Hematopoietic multipotent progenitor cell treated with erythropoietin and hydrocortisone succinate and interleukin-3 and kit ligand, for 8 days (in vitro differentiated cells): ENCODE measurements at places on chromosomes 1 and 21.

DNA sequence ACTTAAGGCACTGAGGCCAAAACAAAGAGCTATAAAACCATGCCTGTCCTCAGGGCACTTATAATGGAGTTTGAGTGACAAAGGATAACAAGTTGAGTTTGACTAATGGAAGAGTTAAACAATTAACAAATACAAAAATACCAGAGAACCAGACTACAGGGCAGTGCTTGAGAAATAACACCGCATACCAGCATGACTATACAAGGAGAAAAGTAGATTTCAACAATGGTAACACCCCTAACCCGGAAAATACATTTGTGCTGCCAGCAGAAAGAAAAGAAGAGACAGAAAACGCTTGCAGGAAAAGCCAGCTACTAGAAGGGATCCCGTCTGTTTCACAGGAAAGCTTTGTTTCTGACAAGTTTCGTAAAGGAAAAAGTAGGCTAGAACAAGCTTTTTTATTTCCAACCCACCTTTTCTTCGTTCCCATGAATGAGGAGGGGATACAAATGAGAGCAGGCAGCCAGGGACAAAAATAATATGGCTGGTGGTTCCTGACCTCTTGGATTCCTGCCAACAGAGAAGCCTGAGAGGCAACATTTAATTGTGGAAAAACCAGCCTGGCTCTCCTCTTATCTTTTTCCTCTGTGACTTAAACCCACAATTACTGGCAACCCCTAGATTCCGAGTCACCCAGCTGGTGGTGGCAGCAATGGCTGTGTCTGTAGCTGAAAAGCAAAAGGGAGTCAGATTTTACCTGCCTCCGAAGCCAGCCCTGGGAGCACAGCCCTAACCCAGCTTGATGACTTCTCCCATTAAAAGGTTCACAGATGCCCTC lies 56.5 kb downstream of the WLS start:
- DNase-seq: no peak

DNA sequence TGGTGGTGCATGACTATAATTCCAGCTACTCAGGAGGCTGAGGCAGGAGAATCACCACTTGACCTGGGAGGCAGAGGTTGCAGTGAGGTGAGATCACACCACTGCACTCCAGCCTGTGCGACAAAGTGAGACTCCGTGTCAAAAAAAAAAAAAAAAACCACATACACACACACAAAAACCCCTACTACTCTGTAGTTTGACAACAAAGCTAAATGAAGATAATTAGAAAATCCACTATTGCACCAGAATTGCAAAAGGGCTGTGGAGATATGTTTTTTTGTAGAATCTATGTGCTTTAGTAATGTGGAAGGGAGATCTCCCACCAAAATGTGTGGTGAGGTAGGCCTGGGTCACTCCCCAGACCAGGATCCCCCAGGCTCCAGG lies 32.2 kb upstream of the KHDRBS1 start:
- no peak for DNase-seq

DNA sequence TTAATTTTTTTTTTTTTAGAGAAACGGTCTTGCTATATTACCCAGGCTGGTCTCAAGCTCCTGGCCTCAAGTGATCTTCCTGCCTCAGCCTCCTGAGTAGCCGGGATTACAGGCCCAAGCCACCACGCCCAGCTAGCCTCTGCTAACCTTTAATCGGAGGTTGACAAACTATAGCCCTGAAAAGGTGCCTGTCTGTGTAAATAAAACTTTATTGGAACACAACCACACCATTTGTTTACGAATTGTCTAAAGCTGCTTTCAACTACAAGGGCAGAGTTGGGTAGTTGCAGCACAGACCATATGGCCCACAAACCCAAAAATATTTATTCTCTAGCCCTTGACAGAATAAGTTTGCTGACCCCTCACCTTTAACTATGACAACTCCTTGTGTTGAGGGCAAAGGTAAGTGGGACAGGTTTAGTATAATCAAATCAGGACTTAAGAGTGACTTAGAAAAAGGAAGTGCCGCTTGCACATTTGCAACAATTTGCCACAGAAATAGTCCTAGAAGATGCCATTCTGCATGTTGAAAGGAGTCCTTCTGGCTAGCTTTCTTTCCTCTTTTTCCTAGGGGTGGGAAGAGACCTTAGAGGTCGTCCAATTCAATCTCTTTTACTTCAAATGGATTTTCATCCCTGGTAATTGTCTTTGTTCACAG lies 16.4 kb downstream of the RGS8 start:
- no peak for DNase-seq

DNA sequence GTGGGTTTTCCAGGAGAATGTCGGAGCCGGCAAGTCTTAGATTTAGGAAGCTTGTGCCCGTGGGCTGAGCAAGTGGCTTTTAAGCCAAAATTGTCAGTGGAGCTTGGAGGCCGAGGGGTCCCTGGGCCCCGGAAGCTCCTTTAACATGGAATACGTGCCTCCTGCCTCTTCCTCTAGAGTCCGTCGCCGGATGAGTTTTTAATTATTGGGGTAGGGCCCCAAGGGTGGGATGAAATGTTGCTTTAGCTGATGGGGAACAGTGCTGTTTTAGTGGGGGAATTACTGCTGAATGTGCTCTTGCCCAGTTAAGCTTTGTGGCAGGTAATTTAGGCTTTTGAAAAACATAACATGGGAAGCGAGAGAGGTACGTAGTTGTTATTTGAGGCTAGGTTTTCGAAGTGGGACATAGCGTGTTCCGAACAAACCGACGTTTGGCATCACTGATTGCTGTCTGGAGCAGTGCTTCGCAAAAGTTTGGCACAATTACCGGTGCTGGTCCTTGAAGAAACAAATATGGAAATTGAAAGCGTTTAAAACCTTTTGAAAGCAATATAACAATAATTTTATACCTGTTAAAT lies 786 bp downstream of the RPL5 start:
- DNase-seq: peak; percentile 22

GRCh38 chr1:18176619-18177018 lies 69.0 kb downstream of the IGSF21 start:
- DNase-seq: no peak

DNA sequence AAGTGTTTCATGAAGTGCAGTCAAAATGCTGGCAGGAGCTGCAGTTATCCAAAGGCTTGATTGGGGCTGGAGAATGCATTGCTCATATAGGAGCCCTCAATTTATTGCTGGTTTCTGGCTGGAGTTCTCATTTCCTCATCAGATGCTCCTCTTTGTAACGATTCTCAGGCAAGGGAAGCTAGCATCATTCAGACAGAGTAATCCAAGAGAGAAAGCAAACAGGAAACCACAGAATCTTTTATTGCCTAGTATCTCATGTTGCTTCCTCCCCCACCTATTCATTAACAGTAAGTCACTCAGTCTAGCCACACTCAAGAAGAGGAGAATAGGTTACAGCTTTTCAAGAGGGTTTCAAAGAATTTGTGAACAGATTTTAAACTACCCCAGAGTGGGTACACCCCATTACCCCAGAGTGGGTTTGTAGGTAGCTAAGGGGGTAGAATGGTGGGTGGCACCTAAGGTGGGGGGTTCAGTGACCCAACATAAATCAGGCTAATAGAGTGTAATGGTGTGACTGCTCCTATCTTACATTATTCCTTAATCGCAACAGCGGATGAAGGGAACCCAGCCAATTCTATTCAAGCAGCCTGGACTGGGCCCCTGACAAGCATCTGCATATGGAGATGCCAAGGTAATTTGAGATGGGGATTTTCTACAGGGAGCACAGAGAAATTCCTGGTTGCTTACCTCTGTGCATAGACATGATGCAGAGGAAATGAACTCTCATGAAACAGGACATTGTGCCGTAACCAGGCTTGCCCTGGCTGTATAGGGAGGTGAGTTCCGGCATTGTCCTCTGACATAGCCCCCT lies 67.1 kb downstream of the KCNJ15 start:
- DNase-seq: no peak

DNA sequence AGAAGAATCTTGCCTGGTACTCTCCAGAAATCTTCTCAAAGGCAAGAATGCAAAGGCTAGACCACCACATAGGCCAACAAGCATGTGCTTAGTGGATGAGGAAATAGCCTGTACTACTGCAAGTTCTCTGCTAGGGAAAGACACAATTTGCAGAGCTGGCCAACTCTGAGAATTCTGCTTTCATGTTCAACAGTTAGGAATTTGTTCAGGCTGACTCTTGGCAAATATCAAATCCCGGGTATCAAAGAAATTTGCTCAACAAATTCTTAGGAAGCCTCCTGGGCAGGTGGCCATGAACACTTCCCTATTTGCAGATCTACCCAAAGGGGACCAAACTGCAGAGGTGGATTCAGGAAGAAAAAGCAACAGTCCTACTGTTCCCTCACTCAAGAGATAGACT lies 15.0 kb upstream of the H3-3A start:
- no peak for DNase-seq

DNA sequence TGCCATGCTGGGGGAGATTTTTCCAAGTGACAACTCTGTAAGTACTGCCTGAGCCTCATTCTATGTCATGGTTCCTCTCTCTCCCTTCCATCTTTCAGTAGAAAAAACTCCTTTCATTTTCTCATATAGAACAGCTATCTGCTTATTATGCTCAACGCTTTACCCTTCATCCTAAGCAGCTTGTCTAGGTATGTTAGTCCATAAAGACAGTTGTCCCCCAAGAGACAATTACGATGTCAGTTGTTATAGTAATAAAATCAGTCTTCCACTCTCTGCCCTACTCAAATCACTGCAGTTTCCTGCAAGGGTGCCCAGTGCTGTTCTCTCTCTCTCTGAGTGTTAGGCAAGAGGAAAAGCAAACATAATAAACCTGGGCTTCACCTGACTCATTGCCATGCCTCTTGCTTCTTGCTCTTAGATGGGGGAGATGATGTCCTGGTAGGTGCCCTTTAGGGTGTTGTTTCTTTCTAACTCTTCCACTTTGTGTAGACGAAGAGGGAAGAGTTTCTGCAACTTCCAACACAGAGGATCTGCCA lies 59.4 kb downstream of the PAPPA2 start:
- DNase-seq: no peak

DNA sequence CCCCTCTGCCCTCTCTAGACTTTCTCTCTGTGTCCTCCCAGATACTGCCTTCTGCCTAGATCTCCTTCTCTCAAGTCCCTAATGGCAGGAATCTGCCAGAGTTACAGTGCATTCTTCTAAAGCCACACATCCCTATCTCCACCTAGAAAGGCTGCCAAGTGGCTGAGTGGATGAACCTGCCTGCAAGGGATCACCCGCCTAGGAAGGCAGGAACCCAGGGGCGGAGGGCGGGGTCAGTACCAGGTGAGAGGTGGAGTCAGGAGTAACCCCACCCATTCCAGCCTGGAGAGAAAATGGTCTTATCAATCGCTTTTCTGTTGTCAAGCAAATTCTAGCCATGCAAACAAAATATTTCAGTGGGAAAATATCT lies 60.8 kb downstream of the BCAR3 start:
- peak; percentile 7 for DNase-seq

DNA sequence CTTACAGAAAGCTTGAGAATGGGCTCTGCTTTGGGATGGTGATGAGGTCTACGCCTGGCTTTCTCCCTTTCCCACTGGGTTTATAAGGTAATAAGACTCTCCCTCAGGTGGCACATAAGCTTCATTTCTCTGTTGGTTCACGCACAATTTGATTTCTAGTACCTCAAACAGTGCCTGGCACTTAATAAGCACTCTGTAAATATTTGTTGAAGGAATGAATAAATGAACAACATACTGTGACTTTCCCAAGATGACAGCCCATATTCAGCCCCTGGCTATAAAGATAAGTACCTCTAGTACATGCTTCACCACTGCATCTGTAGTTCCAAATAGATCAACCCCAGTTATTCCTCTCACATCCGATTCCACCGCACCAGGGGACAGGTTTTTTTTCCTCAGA lies 17.8 kb downstream of the COPA start:
- no peak for DNase-seq

GRCh38 chr1:204046346-204046745 lies 26.6 kb upstream of the SOX13 start:
- no peak for DNase-seq

GRCh38 chr1:216566641-216567205 lies 143.5 kb upstream of the USH2A start:
- peak; percentile 14 for DNase-seq

- DNase-seq: no peak
Observed at GRCh38 chr1:182770232-182770631, 19.3 kb upstream of the NPL start.

GRCh38 chr21:45584786-45585185 lies 42.5 kb upstream of the SLC19A1 start:
- no peak for DNase-seq

DNA sequence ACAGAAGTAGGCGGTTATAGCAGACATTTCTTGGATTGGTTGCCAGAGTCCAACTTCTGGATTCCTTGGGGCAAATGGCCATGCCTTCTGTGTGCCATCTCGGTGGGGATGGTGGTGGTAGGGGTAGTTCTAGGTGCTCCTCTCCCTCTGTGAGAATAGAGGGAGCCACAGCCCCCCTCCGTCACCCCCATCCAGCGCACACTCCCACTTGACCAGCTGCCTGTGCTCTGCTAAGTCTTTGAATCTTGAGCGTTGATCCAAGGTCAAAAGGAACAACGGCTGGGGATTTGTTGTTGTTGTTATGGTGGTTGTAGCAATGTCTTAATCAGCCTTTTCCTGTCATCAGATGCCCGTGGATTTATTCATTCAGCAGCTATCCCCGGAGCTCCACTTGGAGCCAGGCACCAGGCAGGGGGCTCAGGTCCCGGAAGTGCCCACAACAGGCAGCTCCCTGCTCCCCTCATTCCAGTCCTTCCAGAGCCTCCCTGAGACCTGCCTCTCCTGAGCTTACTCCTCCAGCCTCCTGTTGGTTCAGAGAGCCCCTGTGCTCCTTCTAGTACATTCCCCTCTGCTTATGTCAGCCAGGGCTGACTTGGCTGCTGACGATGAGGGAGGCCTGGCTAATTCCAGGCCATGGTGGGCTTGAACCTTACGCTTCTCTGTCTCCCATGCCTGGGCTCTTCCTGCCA lies 146.6 kb upstream of the WNT4 start:
- no peak for DNase-seq

- no peak for DNase-seq
Observed at GRCh38 chr1:59317780-59318179, 20.9 kb downstream of the FGGY start.

DNA sequence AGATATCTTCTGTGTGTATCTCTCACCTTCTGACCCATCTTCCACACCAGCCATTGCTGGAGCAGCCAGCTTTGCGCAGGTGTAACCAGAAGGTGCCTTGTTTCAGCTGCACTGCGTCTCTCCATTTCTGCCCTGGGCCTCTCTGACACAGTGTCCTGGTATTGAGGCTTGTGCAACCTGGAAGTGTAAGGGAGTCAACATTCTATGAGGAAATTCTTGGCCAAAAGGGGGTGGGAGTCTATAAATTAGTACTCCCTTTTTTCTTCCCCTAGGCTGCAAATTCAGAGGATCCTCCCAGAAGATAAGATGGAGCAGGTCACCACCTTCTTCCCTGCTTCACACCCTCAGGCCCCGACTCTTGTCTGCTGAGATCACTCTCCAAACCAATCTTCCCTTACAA lies 109.1 kb downstream of the MRPS6 start:
- no peak for DNase-seq
